MG63 (cell line): ENCODE measurements at places on chromosomes 16 and 17. TPM values are rescaled to one million over a fixed set of nuclear protein-coding genes. Genes with fewer than 3 reads are reported as not detected.

DNA sequence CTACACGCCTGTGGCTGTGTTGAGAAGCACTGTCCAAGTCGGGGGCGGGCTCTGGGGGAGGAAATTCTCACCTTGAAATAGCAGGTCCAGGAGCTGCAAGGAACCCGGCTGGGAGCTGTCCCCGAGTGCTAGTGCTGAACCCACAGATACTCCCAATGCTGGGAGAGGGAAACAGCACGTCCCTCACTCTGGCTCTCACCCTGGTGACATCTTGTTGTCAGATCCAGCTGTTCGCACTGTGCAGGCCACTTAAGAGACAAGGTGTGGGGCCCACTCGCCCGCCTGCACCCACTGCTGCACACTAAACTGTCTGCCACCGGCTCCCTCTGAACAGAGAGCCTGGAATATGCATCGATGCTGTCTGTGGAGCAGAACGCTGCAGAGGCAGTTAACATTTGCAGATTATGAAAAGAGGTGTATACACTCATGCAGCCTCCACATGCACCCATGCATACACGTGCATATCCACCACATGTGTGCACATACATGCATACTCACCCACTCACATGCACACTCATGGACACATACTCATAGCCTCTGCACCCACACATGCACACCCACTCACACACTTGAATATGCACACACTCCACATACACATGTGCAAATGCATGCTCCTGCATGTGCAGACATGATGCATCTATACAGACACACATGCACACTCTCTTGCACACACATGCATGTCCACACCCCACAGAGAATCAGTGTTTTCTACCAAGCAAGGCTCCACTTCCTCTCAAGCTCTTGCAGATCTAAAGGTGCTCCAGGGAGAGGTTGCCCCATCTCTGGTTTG lies 42.0 kb downstream of the MGAT5B start:
- peak; percentile 26 for DNase-seq

GRCh38 chr17:6427279-6427781 lies 7.6 kb downstream of the AIPL1 start:
- DNase-seq: no peak

The AXIN1 gene
- 46.9 and 48.3 TPM in 2 replicates for total RNA-seq

DNA sequence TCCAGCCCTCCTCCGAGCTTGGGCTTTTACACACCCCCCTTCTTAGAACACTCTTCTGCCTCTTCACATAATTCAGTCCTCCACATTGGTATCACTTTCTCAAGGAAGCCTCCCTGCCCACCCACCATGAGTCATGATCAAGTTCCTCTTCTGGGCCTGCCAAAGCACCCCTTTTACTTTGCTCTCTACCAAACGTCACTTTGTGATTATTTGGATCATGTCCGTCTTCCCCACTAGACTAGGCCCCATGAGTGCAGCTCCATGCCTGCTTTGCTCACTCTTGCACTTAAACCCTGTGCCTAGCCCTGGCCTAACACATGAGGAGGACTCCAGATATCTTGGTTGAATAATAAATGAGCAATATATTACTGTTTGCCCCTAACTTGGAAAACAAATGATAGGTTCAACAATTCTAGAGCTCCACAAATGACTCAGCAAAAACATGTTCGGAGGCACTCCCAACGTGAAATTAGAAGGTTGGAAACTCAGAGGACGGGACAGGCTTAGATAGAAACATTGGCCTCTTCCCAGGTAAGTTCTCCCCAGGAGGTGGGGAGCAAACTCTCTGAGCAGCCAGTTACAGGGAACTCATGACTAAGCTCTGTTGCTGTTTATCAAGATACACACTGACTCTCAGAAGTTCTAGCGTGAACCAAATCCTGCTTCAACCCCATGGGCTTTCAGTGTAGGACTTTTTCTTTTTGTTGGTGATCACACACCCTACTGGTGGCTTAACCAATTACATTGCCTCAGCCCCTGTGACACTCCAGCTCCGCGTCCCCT lies 28.3 kb downstream of the G6PC1 start:
- DNase-seq: peak; percentile 72

The RNF227 gene
- 0.15 and 1.6 TPM in 2 replicates for total RNA-seq

- DNase-seq: no peak
Observed at GRCh38 chr17:37689317-37689716, 46.1 kb upstream of the DDX52 start.

- DNase-seq: peak; percentile 79
Observed at GRCh38 chr16:51151961-51152663, 1.0 kb upstream of the SALL1 start.

GRCh38 chr17:17062356-17062755 lies 20.1 kb downstream of the MPRIP start:
- DNase-seq: no peak

- DNase-seq: no peak
Observed at GRCh38 chr16:4378161-4378666, 6.6 kb downstream of the VASN start.

DNA sequence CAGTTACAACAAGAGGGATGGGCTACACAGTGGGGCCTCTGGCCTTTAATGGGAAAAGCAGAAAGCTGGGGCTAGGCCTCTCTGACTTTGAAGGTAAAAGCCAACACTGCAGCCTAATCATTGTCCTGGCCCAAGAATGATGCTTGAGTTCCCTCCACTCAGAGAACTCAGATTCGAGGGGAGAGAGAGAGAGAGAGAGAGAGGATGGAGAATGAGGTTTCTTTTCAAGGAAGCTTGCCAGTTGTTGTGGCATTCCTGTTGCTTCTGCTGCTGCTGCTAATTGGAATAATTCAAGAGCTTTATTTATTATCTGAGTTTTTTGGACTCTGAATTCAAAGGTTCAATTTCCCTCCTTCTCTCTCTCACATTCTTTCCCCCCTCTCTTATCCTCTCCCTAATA lies 144.6 kb upstream of the IRX6 start:
- DNase-seq: no peak

DNA sequence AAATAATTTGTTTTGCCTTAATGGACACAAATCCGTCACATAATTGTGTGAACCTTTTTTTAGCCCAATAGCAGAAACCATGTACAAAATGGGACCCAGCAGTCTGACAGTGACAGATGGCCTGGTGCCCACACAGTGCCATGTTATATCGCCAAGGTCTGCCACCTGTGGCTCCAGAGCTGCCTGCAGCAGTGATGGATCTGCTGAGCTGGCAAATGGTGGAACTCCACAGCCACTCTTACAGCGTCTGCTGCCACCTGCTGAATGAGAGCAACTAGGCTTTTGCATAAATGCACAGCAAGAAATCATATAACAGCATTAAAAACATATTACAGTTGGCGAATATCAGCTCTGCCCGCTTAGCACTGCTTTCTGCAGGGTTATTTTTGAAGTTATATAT lies 59.4 kb downstream of the NUP93 start:
- peak; percentile 58 for DNase-seq

The ADGRG3 gene
- not detected in 2 replicates for total RNA-seq

- no peak for DNase-seq
Observed at GRCh38 chr16:57563761-57564160, 21.3 kb downstream of the ADGRG5 start.

GRCh38 chr17:4166419-4166818 lies 23.4 kb downstream of the CYB5D2 start:
- DNase-seq: no peak

The CISD3 gene
- 7.7 and 29.1 TPM in 2 replicates for total RNA-seq

DNA sequence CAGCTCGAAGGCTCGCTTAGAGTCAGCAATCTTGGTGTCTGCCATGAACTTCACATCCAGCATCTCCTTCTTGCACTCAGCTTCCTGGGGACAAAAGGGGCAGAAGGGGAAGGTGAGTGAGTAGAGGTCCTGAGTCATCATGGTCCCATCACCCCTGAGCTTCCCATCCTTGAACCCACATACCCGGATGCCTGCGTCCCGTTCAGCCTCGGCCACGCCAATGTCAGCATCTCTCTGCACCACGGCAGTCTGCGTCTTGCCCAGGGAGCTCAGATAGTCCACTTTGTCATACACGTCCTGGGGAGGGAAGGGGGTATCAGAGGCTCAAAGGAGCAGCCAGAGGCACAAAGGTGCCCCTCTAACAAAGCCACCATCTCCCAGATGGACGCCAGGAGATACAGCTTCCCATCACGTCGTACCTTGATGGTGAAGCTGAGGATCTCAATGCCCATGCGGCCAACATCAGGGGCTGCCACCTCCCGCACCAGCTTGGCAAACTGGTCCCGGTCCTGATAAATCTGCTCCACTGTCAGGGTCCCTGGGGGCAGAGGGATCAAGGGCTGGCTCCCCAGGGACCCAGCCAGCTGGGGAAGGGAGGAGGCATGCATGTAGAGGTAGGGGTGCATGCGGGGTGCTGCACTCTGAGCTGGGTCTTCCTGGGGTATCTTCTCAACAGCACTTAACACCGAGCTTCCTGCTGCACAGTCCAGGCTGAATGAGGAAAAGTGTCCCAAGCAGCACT lies 15.2 kb downstream of the FLOT2 start:
- no peak for DNase-seq

DNA sequence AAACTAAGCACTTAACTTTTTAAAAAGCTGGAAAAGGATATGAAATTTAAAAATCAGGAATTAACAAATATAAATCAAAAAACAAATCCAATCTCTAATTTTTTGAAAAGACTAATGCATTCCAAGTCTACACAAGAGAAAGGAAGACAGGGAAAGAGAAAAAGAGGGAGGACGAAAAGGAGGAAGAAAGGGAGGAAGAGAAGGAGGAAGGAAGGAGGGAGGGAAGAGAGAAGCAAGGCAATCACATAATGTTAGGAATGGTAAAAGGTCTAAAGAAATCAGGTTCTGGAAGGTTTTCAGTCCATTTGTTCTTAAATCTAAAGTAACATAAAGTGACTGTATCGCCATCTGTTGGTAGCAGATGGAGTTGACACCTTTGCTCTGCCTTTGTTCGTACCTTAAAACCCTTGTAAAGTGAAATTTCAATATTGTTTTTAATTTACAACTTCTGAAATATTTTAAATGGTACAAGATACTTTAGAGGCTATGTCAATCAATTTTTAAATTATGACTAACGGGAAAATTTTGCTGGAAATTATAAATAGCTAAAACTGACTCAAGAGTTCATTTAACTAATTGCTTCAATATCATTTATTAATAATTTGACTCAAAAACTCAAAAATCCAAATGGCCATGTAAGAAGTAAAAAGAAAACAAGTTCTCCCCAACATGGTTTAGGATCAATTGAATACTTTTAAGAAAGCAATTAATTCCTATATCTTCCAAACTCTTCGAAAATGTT lies 20.4 kb upstream of the CDYL2 start:
- no peak for DNase-seq

The CHST5 gene
- total RNA-seq: not detected in 2 replicates

- peak; percentile 60 for DNase-seq
Observed at GRCh38 chr17:27244491-27245223, 49.3 kb upstream of the WSB1 start.

DNA sequence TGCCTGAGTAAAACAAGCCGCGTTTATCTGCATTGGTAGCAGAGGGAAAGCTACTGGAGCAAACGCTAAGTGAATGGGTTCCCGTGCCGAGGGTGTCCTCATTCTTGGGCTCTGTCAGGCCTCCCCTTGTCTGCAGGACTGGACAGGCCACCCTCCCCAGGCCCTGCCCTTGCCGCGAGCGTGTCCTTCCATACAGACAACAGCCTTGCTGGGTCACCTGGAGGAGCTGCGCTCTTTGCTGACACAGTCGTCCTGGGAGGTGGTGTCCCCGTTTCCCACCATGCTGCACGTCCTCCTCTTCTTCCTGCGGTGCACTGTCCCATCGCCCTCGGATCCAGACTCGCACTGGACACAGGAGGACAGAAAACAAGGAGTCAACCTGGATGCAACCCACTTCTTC lies 7.8 kb upstream of the MXRA7 start:
- DNase-seq: no peak

The CLDN6 gene
- not detected in 2 replicates for total RNA-seq

DNA sequence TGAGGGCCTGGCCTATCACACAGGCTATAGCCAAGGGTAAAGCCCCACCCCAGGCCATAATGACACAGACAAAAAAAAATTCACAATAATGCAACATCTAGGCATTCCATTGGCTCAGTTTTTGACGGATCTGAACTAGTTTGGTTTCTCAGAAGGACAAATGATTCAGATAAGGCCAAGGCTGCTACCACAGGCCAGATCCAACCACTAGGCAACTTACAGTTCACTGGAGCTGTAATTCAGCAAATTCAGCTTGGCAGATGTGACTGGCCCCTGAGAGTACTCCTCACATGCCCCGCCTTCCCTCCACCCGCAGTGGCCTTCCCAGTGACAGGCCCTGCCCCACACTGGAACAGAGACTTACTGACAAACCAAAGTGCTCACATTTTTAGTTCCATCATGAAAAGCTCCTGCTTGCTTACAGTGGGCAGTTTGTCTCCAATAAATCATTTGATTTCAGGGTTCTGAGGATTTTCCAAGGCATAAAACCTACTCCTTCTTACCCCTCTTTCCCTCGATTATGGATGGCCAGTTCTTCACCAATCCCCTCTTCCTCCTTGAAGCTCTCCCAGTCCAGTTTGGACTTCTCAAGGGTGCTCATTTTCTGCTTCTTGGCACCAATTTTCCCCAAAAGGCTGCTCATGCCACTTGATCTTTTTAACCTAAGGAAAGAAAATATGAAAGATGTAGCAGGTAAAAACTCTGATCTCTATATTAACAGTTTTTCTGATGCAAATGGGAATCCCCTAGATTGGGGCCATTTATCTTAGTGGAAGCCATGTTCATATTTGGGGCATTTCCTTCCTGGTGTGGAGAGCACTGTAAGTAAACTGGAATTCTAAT lies 53.3 kb upstream of the BCAR1 start:
- peak; percentile 85 for DNase-seq

The CSH1 gene
- not detected in 2 replicates for total RNA-seq

The ERI2 gene
- 14.1 and 24.4 TPM in 2 replicates for total RNA-seq

DNA sequence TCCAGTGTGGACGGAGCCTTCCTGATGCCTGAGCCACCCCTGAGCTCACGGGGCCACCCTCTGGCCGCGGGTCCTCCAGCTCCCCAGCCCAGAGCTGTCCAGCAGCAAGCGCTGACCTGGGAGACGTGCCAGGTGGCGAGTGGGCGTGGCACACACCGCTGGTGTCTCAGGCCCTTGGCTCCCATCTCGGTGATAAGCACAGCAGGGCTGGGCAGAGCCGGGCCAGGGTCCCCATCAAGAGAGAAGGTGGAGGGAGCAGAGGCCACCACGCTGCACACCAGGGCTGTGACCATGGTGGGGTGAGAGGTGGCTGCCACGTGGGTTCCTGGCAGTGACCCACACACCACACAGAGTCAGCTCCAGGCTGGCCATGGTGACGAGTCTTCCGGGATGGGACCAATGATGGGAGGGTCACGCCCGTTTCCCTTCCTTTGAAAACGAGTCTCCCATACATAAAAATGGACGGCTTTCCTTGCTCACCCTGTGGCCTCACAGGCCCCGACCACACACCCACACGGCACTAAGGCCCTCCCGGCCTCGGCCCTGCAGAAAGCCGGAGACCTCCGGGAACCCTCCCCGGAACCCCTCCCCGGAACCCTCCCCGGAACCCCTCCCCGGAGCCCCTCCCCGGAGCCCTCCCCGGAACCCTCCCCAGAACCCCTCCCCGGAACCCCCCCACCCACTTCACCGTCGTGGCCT lies 16.8 kb downstream of the UTS2R start:
- DNase-seq: peak; percentile 47

The TRPV3 gene
- total RNA-seq: 0.07 TPM in 1 of 2 replicates, not detected in the other

GRCh38 chr17:48564188-48565021 lies 13.7 kb downstream of the HOXB4 start:
- peak; percentile 72 for DNase-seq

GRCh38 chr16:76199681-76200220 lies 77.5 kb upstream of the CNTNAP4 start:
- DNase-seq: no peak

The NOS2 gene
- not detected in 2 replicates for total RNA-seq
